ENCODE measurements at places on chromosomes 2 and 18.

GRCh38 chr2:226793646-226794045, 6.0 kb downstream of the IRS1 start:
- no peak overlapping the region for H3K27ac ChIP-seq
- H3K36me3 ChIP-seq: peaks cover 7% of the 10 kb centered on the region
- no peak overlapping the region for H3K4me3 ChIP-seq
- no peaks in the 10 kb centered on the region for H3K27me3 ChIP-seq
- H3K4me1 ChIP-seq: peaks cover 13% of the 10 kb centered on the region

DNA sequence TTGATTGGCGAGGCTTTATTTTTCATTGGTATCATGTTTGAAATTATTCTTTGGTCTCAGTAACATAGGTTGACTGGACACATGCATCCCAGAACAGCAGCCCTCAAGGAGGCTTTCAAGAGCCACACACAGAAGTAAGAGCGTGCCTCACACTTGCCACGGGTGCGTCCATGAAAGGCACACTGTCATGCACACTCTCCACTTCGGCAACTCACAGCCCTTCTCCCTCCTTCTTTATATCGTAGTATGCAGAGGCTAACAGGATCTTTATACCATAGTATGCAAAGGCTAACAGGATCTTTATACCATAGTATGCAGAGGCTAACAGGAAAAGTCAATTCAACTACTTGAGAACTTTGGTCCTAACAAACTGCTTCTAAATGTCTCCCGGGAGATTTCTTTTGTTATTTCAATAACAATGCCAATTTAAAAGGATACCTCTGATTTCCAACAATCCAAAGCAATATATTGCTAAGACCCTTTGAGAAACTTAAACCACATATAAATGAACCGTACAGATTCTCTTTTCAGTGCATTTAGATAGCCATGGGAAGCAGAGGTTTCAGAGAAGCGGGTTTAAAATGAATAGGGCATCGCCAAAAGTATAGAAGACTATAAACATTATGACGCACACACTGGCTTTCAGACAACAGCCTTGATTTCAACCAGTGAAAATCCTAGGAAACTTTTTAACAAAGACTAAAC, 26.5 kb upstream of the ZNF516 start:
- H3K36me3 ChIP-seq: no peaks in the 10 kb centered on the region
- no peak overlapping the region for H3K27ac ChIP-seq
- peaks cover 5% of the 10 kb centered on the region for H3K4me1 ChIP-seq
- H3K4me3 ChIP-seq: no peak overlapping the region
- DNase-seq: no peak

DNA sequence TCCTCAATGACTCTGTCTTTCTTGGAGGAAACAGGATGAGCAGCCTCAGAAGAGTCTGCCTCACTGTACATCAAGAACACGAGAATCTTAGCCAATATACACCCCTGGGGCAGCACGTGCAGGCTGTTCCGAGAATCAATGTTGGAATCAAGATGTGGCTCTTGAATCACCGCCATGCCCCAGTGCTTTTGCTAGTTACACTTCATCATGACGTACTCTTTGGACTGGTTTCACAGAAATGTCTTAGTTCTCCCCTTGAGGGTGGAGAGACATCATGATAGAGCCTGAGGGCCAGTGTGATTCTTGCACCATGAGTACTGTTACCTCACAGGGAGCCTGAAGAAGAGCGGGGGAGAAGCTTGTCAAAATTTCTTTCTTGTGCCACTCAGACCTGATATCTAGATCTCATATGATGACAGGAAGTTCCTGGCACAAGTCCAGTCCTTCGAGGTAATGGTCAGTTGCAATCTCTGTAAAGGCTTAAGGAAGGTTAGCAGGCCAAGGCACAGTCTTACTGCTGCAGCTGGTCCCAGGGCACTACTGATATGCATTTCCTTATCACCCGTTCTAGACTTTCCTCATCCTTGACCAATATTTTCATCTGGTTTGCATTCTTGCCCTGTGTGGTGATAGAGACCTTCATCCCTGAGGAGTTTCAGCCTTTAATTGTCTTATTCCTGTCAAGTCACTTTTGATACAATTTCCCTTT, 28.2 kb upstream of the STAT4 start:
- no peak for DNase-seq
- no peaks in the 10 kb centered on the region for H3K4me1 ChIP-seq
- H3K4me3 ChIP-seq: no peak overlapping the region
- no peaks in the 10 kb centered on the region for H3K27me3 ChIP-seq
- no peaks in the 10 kb centered on the region for H3K36me3 ChIP-seq

DNA sequence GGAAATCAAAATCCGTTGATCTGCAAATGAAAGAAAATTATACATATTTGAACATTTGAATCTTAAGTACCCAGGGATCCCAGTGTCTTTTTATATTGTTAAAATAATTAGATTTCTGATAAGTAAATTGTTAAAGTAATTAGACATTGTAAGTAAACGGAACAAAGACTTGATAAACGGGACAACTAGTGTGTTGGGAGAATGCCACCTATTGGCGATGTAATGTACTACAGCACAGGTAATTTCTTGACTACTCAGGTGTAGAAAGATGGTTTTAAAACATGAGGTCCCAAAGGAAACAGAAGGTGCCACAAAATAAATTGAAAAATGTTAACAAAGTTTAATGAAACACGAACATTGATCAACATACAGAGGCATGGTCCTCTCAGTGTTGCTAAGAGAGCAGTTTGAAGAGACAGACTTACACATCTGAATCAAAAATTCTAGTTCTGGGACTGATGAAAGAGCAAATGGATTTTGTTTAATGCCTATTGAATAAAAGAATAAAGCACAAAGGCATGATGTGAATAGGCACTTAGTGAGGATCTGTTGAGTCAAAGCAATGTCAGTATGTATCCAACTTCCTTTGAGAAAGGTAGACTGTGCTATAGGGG, 103.4 kb upstream of the RASGRP3 start:
- H3K27me3 ChIP-seq: no peaks in the 10 kb centered on the region
- no peaks in the 10 kb centered on the region for H3K4me1 ChIP-seq
- DNase-seq: no peak
- H3K4me3 ChIP-seq: no peak overlapping the region
- H3K27ac ChIP-seq: no peak overlapping the region
- H3K36me3 ChIP-seq: peaks cover 2% of the 10 kb centered on the region

GRCh38 chr18:63999871-64000270, 30.0 kb downstream of the SERPINB8 start:
- no peak overlapping the region for H3K4me3 ChIP-seq
- H3K27ac ChIP-seq: no peak overlapping the region
- DNase-seq: no peak
- peaks cover 29% of the 10 kb centered on the region for H3K27me3 ChIP-seq

DNA sequence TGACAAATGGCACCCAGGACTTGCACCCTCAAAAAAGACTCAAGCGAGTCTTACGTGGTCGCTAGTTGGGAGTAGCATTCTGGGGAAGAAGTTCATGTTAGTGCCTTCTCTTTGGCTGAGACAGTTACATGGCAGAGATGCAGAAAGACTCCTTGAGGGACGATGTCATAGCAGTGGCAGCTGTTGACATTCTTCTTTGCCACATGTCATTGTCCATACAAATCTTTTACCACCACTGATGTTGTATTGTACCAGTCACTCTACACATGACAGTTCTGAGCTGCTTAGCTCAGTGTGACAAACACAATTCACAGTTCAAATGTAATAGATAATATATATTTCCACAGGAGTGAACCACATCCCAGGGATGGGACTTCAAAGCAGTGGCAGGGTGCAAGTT, 197.1 kb downstream of the TCF4 start:
- H3K4me3 ChIP-seq: no peak overlapping the region
- H3K4me1 ChIP-seq: no peaks in the 10 kb centered on the region
- no peak overlapping the region for H3K27ac ChIP-seq
- no peaks in the 10 kb centered on the region for H3K27me3 ChIP-seq
- no peak for DNase-seq

- no peaks in the 10 kb centered on the region for H3K27me3 ChIP-seq
- H3K36me3 ChIP-seq: no peaks in the 10 kb centered on the region
- DNase-seq: no peak
- H3K27ac ChIP-seq: no peak overlapping the region
Observed at GRCh38 chr2:162473296-162473695, 129.4 kb downstream of the GCA start.
